Neural crest cell (in vitro differentiated cells): ENCODE measurements at places on chromosomes 4 and X. TPM values are rescaled to one million over a fixed set of nuclear protein-coding genes. Genes with fewer than 3 reads are reported as not detected.

DRD5 gene
- not detected in 2 replicates for total RNA-seq

PPARGC1A gene
- total RNA-seq = 2.2 and 2.8 TPM in 2 replicates

DCLK2 gene
- total RNA-seq = 29.2 and 30.1 TPM in 2 replicates

MAGEC1 gene
- not detected in 2 replicates for total RNA-seq

OPRPN gene
- not detected in 2 replicates for total RNA-seq

SPARCL1 gene
- 7.8 and 8.6 TPM in 2 replicates for total RNA-seq

LPAR4 gene
- total RNA-seq = 17.3 and 20.1 TPM in 2 replicates

ARX gene
- total RNA-seq = 0.16 and 0.20 TPM in 2 replicates
